ENCODE measurements at places on chromosomes 3 and 15.

- no peak for DNase-seq
Measured at GRCh38 chr15:63539521-63539920, 35.1 kb downstream of the USP3 start.

GRCh38 chr3:127015282-127016042 lies 32.5 kb downstream of the PLXNA1 start:
- DNase-seq, result peak; percentile 37

DNA sequence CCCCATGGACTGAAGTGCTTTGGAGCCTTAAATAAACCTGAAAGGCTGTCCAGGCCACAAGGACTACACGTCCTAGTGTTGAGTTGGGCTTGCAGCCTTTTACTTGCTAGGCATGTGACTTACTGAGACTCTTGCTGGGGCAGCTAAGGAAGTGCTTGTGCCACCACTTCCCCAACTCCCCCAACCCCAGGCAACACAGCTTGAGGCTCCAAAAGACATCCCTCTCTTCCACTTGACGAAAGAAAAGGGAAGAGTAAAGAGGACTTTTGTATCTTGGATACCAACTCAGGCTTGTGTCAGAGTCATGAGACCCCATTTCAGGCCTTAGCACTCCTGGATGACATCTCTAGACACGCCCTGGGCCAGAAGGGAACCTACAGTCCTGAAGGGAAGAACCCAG lies 109.8 kb downstream of the XRN1 start:
- DNase-seq, result no peak

DNA sequence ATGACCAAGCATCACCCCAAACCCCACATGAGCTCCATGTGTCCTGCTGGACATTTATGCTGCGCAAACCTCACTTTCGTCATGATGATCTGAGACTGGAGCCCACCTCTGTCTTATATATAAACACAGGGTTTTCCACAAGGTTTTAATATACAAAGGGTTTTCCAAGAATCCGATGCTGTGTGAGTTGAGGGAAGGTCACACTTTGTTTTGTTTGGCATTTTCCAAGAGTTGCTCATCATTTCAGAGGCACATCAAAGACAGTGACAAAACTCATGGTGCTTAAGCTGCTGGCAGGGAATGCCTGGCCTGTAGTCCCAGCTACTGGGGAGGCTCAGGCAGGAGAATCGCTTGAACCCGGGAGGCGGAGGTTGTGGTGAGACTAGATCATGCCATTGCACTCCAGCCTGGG lies 20.0 kb downstream of the EFCC1 start:
- no peak for DNase-seq

- no peak for DNase-seq
Measured at GRCh38 chr3:187521546-187521945, 148.6 kb downstream of the SST start.

DNA sequence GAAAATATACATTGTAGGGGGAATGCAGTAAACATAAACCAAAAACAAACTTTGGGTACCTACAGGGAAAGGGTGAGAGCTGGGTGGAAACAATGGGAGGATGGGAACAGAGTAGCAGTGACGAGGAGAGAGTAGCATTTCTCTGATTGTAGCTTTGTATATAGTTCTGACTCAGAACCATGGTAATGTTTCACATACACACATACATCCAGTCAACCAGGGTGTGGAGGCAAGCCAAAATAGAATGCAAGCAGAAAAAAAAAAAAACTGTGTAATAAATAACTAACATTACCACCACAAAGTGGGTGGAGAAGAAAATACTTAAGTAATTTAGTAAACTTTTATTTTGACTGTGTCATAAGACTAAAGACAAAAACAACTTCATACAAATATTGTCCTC lies 27.2 kb downstream of the BCL2A1 start:
- DNase-seq, result no peak

GRCh38 chr15:70190965-70191364 lies 93.2 kb upstream of the TLE3 start:
- no peak for DNase-seq

DNA sequence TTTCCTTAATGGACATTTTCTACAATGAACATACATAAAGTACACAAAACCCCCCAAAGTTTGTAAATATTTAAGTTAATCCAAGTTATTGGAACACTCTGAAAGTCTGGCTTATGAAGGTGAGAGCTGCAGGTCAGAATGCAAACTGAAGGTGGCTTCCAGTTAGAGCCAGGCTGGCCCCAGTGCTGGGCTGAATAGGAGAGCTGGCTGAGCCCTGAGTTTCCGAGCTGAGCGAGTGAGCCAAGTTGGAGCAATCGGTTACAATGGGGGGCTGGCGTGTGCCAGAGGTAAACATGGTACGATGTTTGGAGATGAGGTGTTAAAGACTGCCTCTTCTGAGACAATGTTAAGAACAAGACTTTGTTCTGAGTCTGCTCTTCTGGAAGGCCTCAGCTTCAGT lies 230.8 kb upstream of the MCTP2 start:
- no peak for DNase-seq

- no peak for DNase-seq
Measured at GRCh38 chr15:56887782-56888438, 30.5 kb upstream of the TCF12 start.

DNA sequence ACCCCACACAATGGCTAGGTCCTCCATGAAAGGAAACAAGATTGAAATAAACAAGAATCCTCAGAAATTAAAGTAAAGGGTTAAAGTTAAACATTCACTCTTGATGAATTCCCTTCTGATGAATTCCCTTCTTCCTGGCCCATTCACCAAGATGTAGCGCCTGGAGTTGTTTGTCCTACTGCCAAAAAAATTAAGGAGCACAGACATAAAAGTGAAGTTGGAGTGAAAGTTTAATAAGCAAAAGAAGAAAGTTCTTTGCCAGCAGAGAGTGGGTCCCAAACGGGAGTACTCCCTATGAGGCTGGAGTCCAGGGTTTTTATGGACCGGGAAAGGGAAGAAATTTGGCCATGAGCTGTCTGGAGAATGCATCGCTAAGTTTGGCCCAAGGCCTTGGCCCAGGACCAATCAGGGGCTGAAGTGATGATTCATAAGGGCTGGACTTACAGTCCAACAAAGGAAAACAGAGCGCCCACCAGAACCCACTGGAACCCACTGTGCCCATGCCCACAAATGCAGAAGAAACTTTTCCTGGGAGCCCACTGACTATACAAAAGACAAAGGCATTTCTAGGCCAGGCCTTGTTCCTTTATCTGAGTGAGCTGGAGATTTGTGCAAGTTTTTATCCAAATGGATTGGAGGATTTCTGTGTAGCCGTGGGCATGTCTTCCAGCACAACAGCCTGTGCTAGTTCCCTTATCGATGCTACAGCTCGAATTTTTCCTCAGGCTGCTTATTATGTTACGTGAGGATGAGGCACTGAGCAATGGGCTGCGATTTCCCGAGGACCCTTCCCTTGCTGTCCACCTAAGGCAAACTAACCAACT lies 1561.6 kb downstream of the OTOL1 start:
- no peak for DNase-seq

GRCh38 chr15:92142242-92143232 lies 251.1 kb upstream of the ST8SIA2 start:
- DNase-seq, result no peak

DNA sequence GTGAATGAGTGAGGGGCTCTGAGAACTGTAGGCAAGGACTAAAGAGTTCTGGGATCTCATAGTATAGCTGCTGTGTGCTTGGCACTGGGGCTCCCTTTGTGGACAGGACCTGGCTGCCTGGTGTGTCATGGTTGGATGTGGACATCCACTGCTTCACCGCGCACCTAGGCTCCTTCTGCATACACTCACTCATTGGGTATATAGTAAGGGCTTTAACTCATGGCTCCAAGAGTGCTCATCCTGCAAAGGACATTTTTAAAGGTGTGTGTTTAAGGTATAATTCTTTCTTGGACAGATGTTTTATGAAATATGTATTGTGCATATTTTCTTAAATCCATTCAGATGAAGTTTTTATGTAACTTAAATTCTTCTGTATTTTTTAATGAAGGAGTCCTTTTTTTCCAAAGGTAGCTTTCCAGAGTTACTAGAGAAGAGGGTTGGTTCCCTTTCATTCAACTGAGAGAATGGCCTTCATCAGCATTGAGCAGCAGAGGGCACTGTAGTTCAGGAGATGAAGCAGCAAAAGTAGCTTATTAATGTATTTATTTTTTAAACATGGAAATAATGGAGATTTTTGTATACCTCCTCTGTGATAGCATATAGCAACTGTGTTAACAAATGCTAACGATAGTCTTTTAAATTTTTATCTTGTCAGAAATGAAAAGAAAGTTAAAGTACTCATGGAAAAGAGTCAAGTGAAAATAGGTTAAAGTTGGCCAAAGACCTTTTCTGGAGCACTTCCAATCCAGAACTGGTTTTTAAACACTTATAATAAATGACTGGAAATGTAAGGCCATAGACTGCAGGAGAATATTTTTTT lies 25.2 kb downstream of the OXNAD1 start:
- DNase-seq, result no peak

DNA sequence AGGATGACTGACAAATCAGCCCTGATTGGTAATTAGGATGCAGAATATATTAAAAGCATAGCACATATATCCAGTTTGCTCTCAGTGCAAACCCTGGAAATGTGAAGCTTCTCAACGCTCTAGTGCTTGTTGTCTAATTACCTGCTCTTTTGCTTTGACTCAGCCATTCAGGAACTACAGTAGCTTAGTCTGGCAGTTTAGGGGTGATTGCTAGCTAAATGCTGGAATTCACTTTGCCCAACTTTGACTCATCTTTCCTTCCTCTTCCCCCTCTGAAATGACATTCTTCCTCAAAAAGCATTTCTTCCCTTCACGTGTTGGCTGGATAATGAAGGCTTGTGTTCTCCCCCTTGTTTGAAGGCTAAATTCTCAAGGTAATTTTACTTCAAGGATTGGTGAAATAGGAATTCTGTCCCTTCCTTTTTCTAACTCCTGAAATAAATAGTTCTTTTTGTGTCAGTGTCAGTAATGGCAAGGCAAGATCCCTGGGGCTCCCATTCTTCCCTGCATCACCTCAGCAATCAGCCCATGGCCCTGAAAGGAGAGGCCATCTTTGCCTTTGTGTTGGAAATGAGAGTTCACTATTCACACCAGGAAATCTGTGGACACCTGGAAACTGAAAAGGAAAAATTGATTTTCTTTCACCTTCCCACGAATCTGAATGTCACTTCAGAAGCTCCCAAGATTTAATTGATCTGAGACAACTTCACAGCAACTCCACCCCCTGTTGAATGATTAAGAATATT lies 103.6 kb downstream of the ECT2 start:
- no peak for DNase-seq

Measured in putamen (tissue), 1 donor.